ENCODE measurements at places on chromosomes 6 and 20.

DNA sequence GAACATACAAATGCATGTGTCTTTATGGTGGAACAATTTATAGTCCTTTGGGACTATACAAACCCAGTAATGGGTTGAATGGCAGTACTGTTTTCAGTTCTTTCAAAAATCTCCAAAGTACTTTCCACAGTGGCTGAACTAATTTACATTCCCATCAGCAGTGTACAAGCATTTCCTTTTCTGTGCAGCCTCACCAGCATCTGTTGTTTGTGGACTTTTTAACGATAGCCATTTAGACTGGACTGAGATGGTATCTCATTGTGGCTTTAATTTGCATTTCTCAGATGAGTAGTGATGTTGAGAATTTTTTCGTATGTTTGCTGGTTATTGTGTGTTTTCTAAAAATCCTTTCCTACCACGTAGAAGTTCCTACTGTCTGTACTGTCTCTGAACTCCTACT is 327.2 kb upstream of the ZFP64 start:
- DNase-seq = no peak

GRCh38 chr20:10611357-10611756 is 62.4 kb downstream of the JAG1 start:
- DNase-seq = no peak

GRCh38 chr6:116572162-116572561 is 858 bp downstream of the RWDD1 start:
- DNase-seq = no peak

GRCh38 chr6:122869437-122870024 is 80.5 kb downstream of the SMPDL3A start:
- no peak for DNase-seq

GRCh38 chr6:163695414-163695864 is 280.9 kb downstream of the QKI start:
- DNase-seq = no peak

DNA sequence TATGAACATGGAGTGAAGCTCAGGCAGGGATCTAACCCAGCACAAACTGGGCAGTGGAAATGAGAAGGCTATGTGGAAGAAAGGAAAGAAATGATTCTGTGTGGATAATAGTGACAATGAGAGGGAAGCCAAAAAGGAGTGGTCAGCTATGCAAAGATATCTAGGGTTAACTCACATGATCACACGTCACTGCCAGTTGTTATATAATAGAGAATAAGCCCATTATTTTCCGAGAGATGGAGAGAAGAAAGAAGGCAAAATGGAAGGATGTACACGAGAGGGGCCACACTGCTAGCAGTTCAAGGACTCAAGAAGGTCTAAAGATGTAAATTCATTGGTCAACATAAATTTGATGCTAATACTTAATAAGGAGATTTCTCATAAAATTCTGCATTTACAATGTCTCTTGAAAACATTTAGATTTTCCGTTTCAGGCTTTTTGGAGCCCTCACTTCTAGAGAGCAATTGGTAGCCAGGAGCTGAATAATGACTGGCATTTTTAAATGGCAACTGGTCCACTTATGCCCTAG is 18.8 kb upstream of the RCAN2 start:
- DNase-seq = no peak

DNA sequence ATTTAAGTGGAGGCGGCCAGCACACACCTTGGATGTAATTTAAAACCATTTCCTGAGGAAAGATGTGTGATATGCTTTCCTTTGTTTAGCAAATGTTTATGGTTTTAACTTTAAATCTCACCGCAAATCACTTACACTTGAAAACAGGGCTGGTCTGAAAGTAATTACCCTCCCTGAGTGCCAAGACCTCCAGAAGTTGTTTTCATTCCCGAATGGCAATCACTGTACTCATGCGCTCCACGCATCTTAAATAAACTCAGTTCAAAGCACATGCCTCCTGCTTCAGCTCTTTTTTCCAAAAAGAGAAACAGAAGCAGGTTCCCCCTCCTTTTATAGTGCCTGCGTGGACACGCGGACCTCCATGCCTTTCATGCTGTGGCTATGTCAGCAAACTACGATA is 224.0 kb downstream of the SMOC2 start:
- DNase-seq = no peak

DNA sequence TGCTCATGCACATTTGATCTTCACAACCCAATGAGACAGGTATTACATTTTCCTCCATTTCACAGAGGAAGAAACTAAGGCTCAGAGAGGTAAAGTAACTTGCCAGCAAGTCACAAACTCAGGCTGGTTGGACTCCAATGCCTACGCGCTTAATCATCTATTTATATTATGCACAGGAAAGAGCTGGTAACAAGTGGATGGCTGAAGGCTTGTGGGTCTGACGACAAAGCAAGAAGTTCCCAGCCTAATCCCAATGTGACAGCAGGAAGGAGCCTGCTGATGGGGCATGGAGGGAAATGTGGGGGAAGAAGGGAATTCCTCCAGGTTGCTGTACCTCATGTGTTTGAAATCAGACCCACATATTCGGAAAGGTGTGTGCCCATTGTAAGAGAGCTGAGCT is 3.9 kb downstream of the CDH22 start:
- no peak for DNase-seq

DNA sequence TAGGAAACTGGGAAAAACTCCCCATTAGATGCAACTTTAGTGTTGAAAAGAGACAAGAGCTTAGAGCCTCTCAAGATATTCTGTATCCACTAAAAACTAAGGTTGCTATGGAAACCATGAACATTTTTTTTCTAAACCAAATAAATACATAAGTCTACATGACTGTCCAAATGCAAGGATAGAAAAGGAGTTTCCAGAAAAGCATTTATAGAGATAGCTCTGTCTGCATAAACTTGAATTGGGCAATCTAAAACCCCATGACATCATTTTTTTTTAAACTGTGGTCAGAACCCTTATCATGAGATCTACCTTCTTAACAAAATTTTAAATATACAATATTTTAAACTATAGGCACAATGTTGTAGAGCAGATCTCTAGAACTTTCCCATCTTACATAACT is 36.4 kb upstream of the FAM83B start:
- DNase-seq = no peak

- DNase-seq = no peak
Observed at GRCh38 chr20:21182832-21183563, 57.1 kb downstream of the KIZ start.

DNA sequence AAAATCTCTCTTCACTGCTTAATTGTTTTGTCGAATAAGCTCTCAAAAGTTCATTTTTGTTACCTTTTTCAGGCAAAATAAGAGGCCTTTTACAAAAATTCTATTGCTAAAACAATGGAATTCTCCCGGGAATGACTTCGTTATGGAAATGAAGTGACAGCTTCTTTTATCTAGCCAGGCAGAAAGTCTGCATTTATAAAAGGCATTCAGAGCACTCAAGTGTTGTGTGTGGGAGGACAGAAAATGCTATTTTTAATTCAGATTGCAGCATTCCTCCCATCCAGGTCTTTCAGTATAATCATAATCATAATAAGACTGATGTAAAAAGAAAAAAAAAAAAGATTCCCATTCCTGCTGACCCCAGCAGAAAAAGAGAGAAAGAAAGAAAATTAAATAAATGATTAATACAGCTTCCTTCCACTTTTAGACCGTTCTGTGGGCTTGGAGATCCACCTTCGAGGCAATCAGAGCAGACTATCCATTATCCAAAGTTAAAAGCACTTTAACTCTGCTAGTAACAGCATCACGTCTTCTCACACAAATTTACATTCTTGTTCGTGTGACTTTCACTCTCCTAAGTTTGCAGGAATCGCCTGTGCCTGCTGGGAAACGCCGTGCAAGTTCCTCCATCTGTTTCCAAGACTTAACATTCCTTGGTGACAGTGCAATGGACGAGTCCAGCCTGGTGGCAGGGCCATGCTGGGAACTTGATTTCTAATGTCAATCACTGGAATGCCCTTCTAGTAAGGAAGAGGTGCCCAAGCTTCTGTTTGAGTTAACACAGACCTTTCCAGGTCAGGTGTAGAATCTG is 258.8 kb downstream of the GMPR start:
- no peak for DNase-seq

DNA sequence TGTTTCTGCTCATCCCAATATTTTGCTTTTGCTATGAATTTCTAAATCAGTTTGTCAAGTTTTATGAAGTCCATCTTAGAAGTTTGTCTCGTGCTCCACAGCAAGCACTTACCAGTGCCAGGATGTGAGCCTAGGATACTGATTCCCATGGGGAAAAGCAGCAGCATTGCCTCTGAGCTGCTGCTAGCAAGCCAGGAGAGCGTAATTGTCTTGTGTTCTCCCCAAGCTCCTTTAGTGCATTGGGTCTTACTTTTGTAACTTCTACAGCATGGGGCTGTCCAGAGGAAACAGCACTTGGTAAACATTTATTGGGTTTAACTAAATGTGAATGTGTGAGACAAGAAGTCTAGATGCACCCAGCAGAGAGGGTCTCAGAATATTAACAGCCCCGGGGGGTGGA is 76.1 kb downstream of the RNF182 start:
- DNase-seq = no peak

DNA sequence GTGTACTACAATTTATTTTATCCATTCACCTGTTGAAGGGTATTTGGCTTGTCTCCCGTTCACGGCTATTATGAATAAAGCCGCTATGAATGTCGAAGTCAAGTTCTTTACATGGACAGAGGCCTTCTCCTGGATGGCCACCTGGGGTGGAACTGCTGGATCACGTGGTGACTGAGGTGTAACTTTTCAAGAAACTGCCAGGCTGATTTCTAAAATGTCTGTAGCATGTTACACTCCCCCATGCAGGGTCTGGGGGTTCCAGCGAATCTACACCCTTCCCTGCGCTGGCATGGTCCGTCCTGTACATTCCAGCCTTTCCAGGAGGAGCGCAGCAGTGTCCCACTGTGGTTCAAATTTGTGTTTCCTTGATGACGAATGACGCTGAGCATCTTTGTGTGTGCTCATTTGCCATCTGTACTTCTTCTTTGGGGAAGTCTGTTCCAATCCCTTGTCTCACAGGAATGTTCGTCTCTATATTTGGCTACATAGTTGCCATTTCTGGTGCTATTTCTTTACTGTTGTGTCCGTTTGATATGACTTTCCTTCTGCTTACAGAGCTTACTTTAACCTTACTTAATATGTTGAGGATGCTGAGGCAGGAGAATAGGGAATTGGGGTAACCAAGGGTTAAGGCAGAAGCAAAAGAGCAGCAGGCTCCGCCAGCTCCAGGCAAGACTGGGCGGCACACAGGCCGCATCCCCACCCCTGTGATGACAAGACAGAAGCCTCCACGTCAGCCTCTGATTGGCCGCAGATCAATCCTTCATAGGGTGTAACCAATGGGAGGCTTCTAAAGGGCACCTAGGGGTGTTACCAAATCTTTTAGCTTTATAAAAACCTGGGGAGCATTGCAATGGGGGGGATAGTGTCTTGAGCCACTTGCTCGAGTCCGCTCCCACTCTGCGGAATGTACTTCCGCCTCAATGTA is 106.6 kb downstream of the TAF4 start:
- no peak for DNase-seq

DNA sequence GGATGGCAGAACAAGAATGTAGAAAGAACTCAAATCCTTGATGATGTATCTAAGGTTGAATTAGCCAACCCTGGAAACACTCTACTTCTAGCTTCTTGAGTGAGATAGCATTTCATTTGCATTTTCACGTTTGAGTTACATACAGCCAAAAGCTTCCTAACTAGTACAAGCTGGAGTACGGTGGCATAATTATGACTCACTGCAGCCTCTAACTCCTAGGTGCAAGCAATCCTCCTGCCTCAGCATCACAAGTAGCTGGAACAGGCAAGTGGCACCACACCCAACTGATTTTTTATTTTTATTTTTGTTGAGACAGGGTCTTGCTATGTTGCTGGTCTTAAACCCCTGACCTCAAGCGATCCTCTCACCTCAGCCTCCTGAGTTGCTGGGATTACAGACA is 36.5 kb upstream of the STK35 start:
- DNase-seq = no peak

DNA sequence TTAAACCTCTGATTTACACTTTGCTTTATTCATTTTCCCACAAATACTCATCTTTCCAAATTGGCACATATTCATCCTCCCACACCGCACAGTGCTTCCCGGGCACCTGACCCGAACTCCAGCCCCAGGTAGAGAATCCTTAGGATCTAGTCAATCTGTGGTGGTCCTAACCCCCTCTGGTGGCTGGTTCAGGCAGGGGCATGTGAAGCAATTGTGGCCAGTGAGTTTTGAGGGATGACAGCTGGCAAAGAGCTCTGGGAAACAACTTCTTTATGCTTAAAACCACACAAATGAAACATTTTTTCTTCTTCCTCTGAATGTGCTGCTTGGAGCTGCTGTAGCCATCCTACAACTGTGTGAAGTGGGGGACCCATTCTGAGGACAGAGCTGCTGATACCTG is 54.7 kb downstream of the ELOVL5 start:
- DNase-seq = no peak

GRCh38 chr20:58481481-58482021 is 33.6 kb downstream of the APCDD1L start:
- DNase-seq = peak; percentile 29

DNA sequence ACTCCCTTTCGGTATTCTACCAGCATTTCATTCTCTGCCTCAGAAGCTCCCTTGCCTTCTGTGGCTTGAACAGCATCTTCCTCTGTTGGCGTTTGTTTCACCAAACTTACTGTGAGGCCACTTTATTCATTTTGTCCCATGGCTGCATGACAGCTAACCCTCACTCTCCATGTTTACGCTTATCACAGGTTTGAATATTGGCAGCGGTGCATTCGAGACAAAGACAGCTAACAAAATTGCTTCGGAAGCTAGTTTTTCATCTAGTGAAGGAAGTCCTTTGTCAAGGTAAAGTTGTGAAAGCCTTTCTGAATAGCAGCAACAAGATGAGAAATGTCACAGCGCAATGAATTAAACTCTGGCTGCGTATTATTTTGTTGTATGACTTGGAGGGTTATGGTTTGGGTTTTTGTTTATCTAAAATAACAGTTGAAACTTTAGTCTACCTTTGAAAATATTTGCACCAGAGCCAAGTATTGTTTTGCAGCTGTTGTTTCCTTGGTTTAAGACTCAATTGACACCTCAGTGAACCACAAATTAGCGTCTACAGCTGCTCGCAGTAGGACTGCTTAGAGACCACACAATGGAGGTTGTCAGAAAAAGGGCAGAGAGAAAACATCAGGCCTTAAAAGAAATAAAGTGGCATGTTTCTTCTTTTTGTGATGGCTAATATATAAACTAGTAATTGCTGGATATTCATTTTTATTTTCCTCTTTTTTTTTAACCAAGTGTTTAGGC is 70.4 kb upstream of the XRN2 start:
- no peak for DNase-seq

- no peak for DNase-seq
Observed at GRCh38 chr6:39861663-39862062, 69.5 kb downstream of the DAAM2 start.

GRCh38 chr20:52536841-52537400 is 345.3 kb upstream of the ZFP64 start:
- no peak for DNase-seq

Measured in activated CD4-positive, alpha-beta T cell treated with anti-CD3 and anti-CD28 coated beads, Interleukin-2, amount 50 U/mL, for 24 hours (primary cell).